Brain pericyte (primary cell): ENCODE measurements at places on chromosomes 16 and 17.

- DNase-seq = no peak
Observed at GRCh38 chr16:57535680-57536305, 578 bp downstream of the CCDC102A start.

GRCh38 chr17:14940108-14940937, 324.8 kb downstream of the PMP22 start:
- no peak for DNase-seq

DNA sequence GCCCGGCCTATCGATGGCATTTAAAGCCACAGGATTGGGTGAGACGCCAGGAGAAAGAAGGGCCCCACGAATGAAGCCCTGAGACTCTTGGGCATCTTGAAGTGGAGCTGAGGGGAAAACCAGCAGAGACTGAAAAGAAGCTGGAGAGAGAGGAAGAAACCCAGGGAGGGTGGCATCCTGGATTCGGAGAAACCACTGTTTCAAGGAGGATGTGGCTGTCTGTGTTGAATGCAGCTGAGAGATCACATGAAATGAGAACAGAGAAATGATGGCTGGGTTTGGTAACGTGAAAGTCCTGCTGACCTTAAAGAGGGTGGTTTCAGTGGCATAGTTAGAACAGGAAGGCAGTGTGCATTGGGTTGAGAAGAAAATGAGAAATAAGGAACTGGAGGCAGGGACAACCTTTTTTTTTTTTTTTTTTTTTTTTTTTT, 3.8 kb downstream of the TNFSF12 start:
- DNase-seq = no peak

DNA sequence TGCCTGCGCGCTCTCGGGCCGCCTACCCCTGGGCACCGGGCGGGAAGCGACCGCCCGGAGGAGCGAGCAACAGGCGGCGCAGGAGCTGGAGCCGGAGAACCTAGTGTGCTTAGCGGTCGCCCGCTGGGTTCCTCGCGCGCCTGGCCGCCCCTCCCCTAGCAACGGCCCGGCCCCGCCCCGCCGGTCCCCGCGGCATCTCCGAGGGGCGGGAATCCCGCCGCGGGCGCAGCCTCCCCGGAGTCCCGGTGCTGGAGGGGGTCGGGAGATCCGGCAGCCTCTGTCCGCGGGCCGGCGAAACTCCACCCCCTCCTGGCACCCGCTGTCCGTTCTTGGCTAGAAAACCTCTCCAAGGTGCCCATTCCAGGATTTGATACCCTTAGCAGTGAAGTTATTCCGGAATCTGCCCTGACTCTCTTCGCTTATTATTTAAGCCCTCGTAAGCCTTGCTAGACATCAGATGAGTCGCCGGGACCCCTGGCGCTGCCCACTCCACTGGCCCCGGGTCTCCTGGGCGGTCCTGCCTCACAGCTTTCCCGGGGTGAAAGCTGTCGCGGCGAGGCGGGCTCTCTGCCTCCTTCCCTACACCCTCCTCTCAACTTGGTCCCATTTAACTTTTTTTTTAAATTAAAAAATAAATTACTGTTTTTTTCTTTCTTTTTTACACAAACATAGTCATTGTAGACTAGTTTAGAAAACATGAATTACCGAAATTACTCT, at the start of gene RPRML:
RPRML (minus strand) TSS at position 107 of the 717 bp plus-strand sequence. CDS start 246 bp downstream, outside the sequence.
- DNase-seq = no peak

DNA sequence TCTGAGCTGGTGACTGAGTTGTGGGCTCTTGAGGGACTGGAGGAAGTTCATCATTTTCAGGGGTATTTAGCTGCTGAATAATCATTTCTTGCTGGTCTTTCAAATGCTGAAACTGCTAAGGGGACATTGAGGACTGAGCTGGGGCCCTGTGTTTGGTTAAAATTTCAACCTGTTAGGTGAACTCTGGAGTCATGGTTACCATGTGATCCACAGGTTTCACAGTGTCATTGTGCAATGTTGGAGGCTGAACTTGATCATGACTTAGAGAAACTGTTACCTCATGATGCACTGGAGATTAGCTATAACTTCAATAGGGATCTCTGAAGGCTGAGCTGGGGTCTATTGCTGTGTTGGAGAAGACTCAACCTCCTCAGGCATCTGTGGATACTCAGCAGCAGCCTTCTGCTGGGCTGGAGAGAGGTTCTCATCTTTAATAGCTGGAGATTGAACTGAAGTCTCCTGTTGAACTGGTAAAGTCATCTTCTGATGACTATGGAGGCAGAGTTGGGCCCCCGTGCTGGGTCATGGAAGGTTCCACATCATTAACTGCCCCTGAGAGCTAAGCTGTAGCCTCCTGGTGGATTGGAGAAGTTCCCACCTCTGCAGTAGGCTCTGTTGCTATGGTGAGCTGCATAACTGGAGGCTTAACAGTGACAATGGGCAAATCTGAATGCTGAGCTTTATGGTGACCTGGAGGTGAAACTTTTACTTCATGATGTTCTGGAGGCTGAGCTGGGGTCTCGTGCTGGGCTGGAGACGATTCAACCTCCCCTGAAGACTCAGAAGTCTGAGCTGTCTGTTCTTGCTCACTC, 15.2 kb downstream of the RDM1 start:
- no peak for DNase-seq

DNA sequence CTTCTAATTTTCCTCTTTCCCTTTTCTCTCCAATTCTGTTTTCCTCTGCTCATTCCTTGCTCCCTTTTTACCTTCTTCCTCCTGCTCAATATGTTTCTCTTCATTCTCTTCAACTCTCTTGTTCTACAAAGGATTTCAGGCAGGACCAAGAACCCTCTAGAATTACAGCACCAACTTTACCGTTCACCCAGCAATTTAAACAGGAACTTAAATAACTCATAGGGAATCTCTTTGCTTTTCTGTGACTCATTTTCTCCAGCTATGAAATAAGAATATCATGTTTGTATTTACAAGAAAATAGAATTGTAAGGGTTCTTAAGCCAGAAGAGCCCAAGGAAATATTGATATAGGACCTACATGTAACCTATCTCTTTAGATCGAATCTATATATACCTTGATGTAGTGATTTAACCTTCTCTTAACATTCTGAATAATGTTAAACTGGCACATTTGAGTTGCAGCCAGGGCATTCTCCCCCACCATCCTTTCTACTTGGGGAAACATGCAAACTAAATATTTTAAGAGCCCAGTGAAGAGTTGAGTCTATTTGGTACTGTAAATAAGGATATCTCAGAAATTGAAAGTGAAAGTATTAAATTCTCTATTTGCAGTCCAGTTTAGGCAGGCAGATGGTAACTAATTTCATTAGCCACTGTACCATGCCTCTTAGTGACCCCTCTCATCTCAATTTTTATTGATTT, 137.0 kb downstream of the ANKFN1 start:
- DNase-seq = no peak

DNA sequence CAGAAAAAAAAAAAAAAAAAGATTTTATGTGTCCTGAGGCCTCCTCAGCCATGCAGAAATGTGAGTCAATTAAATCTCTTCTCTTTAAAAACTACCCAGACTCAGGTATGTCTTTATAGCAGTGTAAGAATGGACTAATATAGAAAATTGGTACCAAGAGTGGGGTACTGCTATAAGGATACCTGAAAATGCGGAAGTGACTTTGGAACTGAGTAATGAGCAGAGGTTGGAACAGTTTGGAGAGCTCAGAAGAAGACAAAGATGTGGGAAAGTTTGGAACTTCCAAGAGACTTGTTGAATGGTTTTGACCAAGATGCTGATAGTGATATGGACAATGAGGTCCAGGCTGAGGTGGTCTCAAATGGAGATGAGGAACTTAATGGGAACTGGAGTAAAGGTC, 17.3 kb upstream of the CNEP1R1 start:
- no peak for DNase-seq

GRCh38 chr16:86550281-86550680, 4.8 kb downstream of the MTHFSD start:
- DNase-seq = no peak

DNA sequence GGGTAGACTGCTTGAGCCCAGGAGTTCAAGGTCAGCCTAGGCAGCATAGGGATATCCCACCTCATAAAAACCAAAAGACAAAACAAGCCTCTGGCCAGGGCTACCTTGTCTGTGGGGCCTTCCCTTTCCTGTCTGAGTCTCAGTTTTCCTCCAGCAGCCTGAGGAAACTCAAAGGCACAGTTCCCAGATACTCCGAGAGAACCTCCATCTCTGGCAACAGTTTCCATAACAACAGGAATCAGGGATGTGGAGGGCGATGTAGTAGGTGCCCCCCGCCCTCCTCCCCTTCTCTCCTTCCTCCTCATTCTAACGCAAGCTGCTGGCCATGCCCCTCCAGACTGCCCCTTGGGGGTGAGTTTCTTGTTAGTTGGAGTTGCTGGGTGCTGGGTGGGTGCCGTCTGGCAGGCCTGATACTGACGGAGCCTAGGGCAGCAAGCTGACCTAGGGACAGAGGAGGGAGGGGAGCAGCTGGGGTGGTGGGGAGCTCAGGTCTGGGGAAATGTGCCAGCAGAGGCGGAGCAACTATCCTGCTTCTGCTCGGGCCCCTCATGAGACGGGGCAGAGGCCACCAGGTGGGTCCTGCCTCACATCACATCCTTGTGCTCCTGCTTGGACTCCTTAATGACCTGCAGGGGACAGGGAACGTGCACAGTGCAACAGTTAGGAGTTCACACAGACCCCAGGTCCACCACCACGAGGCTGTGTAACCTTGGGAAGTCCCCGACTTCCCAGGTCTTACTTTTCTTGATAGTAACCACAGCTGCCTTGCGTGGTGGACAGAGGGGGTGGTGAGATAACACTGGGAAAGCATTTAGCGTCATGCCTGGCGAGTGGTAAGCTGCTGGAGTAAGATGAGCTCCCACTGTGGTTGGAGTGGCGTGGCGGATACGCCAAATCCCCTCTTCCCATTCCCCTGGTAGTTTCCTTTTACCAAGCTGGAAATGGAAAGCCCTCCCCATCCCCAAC, 7.8 kb upstream of the EFTUD2 start:
- no peak for DNase-seq

- DNase-seq = no peak
Observed at GRCh38 chr17:49201481-49201927, 8.9 kb downstream of the GNGT2 start.

GRCh38 chr16:58684001-58684353, 593 bp downstream of the SLC38A7 start:
- no peak for DNase-seq

- no peak for DNase-seq
Observed at GRCh38 chr16:2813771-2814221, 3.2 kb upstream of the PRSS21 start.

- DNase-seq = no peak
Observed at GRCh38 chr17:12719948-12720347, 54.3 kb downstream of the MYOCD start.

DNA sequence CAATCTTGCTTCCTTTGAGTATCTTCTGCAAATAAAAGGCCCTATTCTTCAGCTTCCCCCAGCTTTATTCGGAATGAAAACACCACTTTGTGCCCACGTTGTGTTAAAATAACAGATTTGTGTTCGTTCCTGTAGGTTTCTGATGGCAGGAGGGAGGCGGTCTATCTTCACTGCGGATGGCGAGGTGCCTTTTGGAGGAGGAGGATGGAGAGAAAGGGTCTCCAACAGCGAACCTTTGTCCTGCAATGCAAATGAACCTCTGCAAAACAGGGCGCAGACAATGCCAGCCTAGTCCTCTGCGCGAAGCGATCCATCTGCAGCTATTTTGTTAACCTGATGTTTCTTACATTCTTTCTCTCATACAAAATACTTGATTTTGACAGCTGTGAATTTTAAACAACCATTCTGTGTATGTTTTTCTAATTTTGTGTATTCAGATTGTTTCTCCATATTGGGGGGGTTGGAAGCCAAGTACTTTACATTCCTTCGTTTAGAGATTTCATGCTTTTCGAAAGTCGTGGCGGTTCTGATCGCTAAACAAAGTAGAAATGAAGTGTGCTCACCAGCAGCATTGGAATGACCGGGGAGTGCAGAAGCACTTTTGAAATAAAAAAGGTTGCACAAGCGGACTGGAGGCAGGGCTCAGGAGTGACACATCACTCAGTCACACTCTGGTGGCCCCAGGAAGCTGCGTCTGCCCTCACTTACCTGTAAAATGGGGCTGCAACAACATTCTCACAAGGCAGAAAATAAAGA, 279.0 kb upstream of the IRX5 start:
- no peak for DNase-seq

- DNase-seq = no peak
Observed at GRCh38 chr17:75816693-75817092, 27.5 kb downstream of the UNC13D start.

GRCh38 chr17:73189417-73190099, 3.3 kb upstream of the COG1 start:
- DNase-seq = no peak

DNA sequence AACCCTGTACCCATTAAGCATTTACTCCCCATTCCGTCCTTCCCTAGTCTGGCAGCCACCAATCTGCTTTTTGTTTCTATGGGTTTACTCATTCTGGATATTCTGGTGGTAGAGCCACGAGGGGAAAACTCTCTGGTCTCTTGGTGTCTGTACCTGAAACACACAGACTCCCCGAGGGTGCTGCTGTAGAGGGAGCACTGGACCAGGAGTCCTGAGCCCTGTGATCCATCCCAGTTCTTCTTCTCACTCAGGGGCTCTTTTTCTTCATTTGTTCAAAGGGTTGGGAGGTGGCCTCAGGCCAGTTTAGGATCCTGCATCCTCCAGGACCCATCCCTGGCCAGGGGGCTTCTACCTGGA, 14.1 kb downstream of the HEXIM2 start:
- DNase-seq = no peak

- no peak for DNase-seq
Observed at GRCh38 chr17:32803544-32803943, 73.4 kb downstream of the MYO1D start.

DNA sequence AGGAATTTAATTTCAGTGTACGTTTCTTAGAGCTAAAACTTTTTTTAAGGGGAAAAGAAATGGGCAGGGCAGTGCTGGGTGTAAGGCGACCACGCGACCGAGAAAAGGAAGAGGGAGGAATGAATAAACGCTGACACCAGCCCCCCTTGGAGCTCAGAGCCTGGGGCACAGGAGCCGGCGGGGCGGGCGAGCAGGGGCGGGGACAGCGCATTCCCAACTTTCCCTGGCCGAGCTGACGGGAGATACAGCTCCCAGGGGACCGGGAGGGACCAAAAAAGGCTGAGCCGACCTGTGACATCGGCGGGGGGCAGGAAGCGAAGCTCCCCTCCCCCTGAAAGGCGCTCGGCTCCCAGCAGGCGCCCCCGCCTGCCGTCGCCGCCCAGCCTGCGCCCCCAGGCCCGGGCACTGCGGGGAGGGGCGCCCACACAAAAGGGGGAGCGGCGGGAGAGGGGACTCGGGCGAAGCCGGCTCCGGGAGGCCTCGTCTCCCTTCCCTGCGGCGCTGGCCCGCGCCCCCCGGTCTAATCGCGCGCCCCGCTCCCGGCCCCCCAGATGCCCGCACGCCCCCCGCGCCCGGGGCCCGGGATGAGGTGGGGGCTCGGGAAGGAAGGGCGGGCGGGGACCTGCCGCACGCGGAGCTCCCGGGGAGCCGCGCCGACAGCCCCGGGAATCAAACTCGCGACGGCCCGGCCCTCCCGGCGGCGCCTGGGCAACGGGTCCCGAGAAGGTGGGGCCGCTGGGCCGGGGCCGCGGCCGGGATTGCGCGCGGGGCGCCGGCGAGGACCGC, 622 bp downstream of the CUEDC1 start:
- DNase-seq = no peak

DNA sequence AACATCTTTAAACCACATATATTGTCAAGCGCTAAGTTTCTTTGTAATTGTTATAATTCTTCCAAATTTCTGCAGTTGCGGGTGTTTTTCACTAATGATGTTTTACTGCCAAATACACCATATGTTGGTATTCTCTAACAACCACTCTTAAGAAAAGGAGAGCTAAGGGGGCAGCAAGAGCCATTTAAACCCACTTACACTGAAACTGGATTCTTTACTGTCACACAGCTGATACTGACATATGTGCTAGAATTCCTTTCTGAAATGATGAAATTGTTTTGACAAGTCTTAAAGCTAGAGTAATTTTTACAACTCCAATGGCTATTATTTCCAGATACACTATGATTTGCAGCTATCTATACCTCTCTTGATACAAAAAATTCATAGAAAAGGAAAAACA, 483.1 kb downstream of the CDH11 start:
- DNase-seq = no peak
